ENCODE measurements at places on chromosomes 6 and 20.

DNA sequence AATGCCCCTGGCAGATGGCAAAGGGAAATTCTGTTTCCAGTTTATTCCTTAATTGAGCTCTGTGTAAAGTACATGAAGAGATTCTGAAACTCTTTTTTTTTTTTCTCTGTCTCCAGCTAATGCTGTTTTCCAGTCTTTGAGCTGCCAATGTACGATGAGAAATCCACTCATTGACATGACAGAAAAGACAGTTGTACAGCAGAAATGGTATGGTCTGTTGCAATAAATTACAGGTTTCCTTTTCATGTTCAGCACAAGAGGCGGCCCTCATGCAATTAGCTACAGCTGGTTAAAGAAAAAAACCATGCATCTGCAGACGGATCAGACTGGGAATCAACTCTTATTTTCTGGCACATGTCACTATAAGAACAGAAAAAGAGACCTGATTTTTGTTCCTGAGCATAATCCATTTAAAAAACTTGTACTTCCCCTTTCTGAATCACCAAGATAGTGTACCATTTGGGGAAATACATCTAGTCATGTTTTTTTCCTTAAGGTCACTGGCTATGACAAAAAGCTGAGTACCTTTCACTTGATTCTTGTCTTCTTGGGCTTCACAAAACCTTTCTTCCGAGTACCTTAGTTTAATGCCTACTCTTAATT lies 289.8 kb upstream of the PREP start:
- no peak for DNase-seq

GRCh38 chr6:102026649-102027048 lies 633.1 kb downstream of the GRIK2 start:
- no peak for DNase-seq

DNA sequence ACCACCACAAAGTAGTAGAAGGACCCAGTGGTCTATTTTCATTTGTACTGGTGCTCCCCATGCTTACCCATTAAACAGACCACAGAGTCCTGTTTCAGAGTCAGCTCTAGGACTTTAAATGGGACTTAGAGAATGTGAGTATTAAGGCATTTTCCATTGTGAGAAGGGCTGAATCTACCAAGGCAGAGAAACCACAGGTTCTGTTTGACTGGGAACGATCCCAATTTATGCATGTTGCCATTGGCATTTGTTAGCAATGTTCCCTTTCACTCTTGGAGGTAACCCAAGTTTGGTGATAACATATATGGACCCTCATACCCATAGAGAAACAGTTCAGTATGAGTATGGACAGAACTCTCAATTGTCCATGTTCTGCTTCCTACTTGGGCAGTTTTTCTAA lies 672.8 kb downstream of the KIF16B start:
- no peak for DNase-seq

GRCh38 chr20:775679-776135 lies 7.4 kb upstream of the SLC52A3 start:
- DNase-seq: no peak

DNA sequence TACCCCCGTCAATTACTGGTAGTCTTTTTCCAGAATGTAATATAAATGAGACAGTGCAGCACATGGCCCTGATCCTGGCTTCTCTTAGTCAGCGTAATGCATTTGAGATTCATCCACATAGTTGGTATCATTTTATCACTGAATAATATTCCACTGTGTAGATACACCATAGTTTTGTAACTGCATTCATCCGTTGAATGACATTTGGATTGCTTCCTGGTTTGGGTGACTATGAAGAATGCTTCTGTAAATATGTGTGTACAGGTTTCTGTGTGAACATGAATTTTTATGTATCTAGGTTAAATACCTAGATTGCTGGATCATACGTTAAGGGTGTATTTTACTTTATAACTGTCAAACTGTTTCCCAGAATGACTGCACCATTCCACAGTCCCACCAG lies 62.6 kb upstream of the STMND1 start:
- DNase-seq: no peak

DNA sequence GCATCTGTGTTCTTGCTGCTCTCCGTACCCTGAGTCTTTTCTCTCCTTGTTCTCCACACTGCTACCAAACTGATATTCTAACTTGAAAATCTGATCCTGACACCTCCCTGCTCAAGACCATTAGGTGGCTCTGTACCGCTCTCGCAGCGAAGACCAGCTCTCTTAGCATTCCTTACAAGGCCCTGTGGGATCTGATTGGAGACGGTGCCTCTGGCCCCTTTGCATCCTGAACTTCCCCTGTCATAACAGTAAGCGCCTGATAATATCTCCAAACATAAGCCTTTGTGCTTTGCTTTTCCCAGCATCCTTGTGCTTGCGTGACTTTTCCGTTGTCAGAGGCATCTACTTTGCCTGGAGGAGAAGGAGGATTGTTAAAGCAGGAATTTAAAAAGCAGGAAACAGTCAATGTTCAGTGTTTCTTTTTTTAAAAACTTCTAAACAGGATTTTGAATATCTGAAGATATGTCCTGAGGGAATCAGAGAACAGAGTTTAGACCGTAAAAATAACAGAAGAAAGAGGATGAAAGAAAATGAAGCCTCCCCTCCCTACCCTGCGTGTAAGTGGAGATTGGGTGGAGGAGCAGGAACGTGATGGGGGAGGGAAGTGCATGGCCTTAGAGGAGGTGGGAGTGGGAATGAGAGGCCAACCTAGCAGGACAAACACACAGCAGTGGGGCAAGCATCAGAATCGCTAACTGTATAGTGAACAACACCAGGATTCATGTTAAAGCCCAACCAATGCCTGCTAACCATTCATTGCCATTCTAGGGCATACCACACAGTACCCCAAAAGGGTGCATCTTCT lies 89.2 kb upstream of the STMND1 start:
- no peak for DNase-seq

DNA sequence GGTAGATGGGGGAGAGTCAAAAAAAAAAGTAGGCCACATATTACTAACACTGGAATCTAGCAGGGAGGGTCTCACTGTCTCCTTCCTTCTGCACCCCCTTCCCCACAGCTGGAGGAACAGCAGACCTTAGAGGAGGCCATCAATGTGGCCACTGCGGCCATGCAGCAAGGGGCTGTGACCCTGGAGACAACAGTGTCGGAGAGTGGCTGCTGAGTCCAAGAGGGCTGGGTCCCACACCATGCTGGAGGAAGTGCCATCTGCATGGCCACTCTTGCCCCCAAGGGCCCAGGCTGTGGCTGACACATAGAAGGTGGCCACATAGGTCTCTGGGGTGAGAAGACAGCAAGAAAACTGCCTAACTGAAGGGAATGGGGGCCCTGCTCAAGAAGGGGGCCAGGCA lies 2.6 kb upstream of the DEF6 start:
- no peak for DNase-seq

- no peak for DNase-seq
Measured at GRCh38 chr6:23446469-23446967, 679.5 kb upstream of the NRSN1 start.

DNA sequence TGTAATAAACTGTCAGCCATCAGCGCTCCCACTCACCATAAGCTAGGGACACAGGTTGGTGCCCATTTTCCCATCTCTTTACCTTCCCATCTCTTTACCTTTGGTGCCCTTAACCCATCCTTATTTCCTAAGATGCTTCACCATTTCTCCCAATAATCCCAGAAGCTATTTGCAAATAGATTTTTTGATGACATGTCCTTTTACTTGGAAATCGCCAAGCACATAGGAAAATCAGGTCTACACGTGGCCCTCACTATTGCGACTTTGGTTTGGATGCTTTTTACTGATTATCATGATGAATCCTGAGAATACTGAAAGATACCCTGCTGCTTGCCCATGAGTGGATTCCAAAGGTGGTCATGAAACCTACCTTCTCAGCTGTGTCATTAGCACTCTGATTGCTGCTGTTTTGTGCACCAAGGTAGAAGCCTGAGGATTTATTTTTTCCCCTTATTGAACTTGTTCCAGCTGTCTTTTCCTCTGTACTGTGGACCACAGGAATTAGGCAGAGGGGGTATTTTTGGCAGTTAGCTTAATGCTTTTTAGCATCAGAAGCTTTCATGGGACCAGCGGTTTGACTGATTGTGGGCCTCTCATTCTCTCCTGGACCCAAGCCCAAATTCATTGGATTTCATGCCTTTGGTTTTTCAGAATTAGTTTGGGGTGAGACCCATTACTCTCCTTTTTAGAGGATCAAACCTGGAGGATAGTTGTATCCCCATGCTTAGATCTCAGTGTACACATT lies 229.6 kb upstream of the RIN2 start:
- DNase-seq: no peak

DNA sequence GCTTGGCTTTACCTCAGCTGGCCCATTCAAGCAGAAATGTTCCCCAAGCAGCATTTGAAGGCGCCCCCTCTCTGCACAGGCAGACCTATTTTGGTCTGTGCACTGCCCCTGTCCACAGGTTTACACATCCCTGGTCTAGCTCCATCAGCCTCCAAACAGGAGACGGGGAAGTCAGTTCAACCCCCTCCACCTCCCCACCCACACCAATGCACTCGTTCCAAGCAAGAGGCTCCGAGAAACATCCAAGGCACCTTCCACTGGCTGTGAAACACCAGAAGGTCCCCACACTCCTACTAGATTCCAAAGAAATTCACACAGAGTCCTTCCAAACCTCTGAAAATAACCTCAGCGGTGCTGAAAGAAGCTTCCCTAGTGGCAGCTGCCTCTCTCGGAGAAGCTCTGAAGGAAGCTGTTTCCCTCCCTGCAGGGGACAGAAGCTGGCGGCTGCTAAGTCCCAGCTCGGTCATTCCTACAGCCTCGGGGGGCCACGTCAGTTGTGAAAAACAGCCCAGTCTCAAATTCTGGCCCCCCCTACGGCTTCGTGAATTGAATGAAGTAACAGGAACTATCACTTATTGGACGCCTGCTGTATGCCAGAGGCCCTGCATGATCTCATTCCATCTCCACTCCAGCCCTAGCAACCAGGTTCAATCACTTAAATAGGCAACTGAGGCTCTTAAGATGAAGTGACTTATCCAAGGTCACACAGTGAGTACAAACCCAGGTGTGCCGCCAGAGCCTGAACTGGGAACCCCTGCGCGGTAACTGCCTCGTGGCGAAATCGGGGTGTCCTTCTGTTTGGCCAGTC lies 815 bp downstream of the SPATA2 start:
- no peak for DNase-seq

GRCh38 chr6:68008445-68008844 lies 626.6 kb upstream of the ADGRB3 start:
- DNase-seq: no peak

GRCh38 chr20:3794701-3795420 lies 1.2 kb upstream of the CDC25B start:
- DNase-seq: no peak

GRCh38 chr6:22451962-22452361 lies 117.4 kb upstream of the HDGFL1 start:
- DNase-seq: no peak

- peak; percentile 64 for DNase-seq
Measured at GRCh38 chr20:4811661-4812181, 90.0 kb downstream of the PRND start.

DNA sequence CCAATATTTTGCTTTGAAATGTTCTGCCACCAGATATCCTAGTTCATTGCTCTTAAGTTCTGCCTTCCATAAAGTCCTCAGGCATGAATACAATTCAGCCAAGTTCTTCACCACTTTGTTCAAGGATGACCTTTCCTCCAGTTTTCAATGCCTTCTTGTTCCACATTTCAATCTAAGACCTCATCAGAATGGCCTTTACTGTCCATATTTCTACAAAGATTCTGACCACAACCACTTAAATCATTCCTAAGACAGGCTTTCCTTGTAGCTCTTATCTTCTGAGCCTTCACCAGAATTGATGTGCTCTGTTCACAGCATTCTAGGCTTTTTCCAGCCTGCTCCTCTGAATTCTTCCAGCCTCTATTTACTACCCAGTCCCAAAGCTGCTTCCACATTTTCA lies 319.0 kb downstream of the HACE1 start:
- DNase-seq: no peak

- DNase-seq: no peak
Measured at GRCh38 chr20:55155360-55155759, 680.0 kb downstream of the DOK5 start.

- DNase-seq: no peak
Measured at GRCh38 chr6:133184798-133185372, 56.3 kb upstream of the EYA4 start.

DNA sequence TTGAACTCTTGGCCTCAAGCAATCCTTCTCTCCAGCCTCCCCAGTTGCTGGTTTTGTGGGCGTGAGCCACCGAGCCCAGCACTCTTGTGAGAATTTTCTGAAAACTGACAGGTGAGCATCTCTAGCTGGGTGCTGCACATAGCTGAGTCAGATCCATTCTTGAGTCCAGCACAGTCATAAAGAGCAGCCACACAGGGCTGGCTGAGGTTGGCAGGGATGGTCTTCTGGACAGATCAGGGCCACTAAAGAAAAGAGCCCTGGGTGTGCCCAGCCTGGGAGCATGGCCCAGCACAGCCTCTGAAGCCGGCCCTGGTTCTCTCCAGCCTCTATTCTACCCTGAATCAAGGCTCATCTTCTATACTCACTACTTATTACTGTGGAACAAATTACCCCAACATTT lies 11.5 kb downstream of the DLGAP4 start:
- DNase-seq: no peak

DNA sequence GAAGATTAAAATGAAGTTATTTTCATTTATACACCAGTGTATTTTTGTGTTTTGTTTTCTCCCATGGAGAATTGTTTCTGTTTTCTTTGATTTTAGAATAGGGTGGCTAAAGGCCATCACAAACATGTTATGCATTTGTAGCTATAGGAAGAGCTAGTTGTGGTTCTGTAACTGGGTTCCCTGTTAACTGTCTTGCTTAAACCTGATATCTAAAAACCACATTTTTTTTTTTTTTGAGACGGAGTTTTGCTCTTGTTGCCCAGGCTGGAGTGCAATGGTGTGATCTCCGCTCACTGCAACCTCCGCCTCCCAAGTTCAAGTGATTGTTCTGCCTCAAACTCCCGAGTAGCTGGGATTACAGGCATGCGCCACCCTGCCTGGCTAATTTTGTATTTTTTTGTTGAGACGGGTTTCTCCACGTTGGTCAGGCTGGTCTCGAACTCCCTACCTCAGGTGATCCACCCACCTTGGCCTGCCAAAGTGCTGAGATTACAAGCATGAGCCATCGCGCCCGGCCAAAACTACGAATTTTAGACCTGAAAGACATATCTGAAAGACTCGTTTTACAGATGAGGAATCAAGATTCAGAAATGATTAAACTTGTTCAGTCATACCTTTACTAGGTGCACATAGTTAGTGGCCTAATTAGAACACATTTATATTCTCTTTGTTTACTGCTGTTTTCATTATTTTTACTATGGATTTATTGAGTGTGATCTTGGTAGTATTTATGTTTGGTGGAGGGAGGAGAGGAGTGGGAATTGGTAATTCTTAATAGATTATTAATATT lies 18.0 kb downstream of the SCAF8 start:
- DNase-seq: no peak

DNA sequence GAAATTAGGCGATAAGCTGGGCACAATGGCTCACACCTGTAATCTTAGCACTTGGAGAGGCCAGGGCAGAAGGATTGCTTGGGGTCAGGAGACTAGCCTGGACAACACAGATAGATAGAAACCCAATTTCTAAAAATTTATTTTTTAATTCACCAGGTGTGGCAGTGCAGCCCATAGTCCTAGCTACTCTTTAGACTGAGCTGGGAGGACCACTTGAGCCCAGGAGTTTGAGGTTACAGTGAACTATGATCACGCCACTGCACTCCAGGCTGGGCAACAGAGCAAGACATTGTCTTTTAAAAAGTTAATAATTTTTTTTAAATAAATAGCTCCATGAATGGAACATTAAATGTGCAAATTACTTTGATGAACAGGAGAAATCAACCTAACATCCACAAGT lies 8.2 kb downstream of the ZNF318 start:
- no peak for DNase-seq

GRCh38 chr6:2950713-2951112 lies 20.7 kb downstream of the SERPINB6 start:
- DNase-seq: no peak

Data from CD4-positive, alpha-beta T cell treated with Interleukin-15 for 4 hours (primary cell).